Dermis blood vessel endothelial cell (primary cell): ENCODE measurements at places on chromosomes 3 and 15. TPM values are rescaled to one million over a fixed set of nuclear protein-coding genes. Genes with fewer than 3 reads are reported as not detected.

Gene P3H2
- total RNA-seq, result 13.1 and 18.5 TPM in 2 replicates

Gene IQCB1
- total RNA-seq, result 10.6 and 15.5 TPM in 2 replicates

Gene SLC28A1
- total RNA-seq, result not detected in 2 replicates

Gene ECE2
- total RNA-seq, result not detected in 2 replicates

Gene RARRES1
- total RNA-seq, result 1.3 and 6.0 TPM in 2 replicates

Gene ILDR1
- total RNA-seq, result not detected in 2 replicates

Gene PLIN1
- total RNA-seq, result under 0.01 TPM in 1 of 2 replicates, not detected in the other

Gene ISLR
- 0.17 and 0.79 TPM in 2 replicates for total RNA-seq

Gene IL5RA
- not detected in 2 replicates for total RNA-seq

Gene VGLL3
- total RNA-seq, result 0.33 and 1.0 TPM in 2 replicates

Gene CSPG4
- 0.19 and 0.68 TPM in 2 replicates for total RNA-seq

Gene POC1A
- 3.7 and 17.6 TPM in 2 replicates for total RNA-seq

Gene NGRN
- 68.1 and 92.9 TPM in 2 replicates for total RNA-seq

Gene FES
- 110 and 134 TPM in 2 replicates for total RNA-seq

Gene PKM
- total RNA-seq, result 714 and 1,526 TPM in 2 replicates

Gene SNURF
- total RNA-seq, result 5.0 and 7.5 TPM in 2 replicates

Gene SLC25A26
- 17.5 and 20.8 TPM in 2 replicates for total RNA-seq

Gene AMOTL2
- total RNA-seq, result 104 and 130 TPM in 2 replicates

Gene PFN2
- total RNA-seq, result 16.8 and 39.8 TPM in 2 replicates

Gene CCR5
- not detected in 2 replicates for total RNA-seq
